ENCODE measurements at places on chromosomes 7 and 10.

DNA sequence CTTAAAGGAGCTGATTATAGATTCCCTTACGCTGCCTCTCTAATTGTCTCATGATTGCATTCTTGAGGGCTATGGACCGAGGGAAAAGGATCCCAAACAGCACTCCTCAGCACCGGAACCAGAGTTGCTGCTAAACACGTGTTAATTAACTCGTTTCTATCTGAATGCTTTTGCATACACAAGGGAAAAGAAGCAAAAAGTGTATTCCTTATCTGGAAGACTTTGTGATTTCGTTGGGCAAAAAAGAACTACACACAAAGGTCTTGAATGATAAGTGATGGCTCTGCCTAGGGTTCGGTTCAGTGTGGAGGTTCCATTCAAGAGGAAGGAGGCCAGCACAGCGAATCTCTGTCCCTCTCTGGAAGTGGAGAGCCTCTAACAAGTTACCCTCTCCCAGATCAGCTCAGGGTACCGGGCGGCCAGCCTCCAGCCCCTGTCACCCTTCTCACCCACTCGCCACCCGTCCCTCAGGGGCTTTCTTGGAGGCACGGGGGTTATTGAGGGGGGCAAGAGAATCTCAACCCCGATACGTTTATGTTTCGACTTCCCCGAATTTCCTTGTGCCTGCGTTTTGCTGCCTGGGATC is 515 bp upstream of the SLC4A2 start:
- peak; percentile 33 for DNase-seq

DNA sequence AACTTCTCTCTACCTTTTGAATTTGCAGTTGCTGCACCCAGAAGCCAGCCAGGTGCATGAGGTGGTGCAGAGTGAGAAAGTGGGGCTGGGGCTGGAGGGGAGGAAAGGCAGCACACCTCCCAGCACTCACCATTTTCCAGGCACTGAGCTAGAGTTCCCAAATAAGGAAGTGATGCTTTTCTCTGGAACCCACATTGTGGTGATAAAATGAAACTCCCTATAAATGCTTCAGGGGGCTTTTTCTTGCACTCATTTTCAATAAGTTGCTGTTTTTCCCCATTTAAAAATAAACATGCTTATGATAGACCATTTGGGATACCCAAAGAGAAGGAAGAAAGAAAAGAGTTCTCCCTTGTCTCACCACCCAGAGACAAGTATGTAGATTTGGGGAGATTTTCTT is 42.8 kb upstream of the TNS3 start:
- DNase-seq = no peak

DNA sequence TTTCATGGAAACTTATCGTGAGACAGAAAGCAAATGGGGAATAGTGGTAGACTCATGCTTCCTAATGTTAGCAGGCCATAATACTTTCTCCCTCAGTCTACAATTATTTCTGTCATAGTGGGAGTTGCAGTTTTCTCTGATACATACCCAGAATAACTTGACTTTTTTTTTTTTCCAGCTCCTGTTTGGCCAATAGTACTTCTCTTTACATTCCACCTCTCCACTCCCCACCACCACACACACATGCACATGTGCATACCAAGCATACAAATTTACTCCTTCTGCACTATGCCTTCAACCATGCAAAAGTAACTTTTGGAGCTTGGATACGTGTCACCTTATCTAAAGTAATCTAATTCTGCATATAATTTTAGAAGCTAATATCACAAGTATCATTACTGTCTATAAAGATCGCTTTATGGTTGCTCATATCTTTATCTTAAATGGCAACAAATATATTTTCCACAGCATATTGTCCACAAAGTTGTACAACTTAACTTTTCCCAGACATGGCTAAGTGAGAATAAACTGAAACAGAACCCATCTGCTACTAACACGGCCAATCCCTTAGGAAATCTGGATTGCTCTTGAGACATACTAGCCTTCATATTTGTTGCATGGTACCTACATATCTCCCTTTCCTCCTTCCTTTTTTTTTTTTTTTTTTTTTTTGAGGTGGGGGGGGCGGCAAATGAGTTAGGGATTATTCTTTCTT is 49.0 kb downstream of the TES start:
- DNase-seq = no peak

- DNase-seq = peak; percentile 25
Measured at GRCh38 chr7:137961200-137962177, 40.4 kb downstream of the CREB3L2 start.

GRCh38 chr7:7923818-7924217 is 44.8 kb upstream of the GLCCI1 start:
- no peak for DNase-seq

- DNase-seq = no peak
Measured at GRCh38 chr7:14432924-14433323, 443.5 kb upstream of the ETV1 start.

DNA sequence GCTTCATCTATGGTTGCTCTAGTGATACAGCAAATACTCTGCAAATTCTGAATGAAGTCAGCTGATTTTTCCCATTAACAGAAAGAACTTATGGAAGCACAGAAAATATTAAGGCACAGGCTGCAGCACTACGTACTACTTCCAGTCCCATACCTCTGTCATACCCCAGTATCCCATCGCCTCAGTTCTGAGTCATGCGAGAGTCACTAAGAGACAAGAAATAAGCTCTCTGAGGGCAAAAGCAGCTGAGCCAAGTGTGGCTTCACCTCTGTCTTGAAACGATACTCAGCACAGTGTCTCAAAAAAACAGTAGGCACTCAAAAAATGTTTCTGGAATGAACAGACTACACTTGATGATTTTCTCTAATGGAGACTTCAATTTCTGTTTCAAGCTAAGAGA is 48.2 kb downstream of the EZH2 start:
- DNase-seq = no peak

- DNase-seq = no peak
Measured at GRCh38 chr10:117074621-117075020, 63.4 kb downstream of the VAX1 start.

DNA sequence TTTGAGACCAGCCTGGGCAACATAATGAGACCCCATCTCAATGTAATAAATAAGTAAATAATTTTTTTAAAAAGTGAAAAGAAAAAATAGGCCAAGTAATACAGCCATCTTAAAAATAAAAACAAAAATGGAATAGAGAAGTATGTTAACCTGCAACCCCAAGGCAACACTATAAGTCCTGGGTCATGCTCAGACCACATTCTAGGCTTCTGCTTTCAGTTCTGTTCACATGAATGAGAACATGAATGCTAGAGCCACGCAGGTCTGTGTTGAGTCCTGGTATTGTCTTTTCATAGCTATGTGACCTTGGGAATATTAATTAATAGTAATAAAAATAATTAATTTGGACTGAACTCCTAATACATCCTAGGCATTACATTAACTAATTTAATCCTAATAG is 284.0 kb downstream of the AUTS2 start:
- DNase-seq = no peak

DNA sequence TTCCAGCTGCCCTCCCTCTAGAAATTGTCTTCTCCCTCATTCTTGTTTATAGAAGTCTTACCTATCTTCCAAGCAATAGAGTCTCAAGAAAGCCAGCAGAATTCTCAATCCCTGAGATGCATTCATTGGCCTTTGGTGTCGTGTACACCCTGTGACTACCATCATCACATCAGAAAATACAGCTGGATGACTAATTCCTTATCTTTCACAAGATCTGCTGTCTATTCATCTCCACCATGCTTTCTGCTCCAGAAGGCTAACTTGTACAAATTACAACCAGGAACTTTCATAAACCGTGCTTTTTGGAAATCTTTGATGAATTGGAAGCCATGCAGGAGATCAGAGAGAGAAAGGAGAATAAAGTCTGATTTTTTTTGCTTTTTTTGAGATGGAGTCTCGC is 1062.9 kb upstream of the GHITM start:
- DNase-seq = no peak

- no peak for DNase-seq
Measured at GRCh38 chr7:25893436-25893835, 258.6 kb upstream of the NFE2L3 start.

DNA sequence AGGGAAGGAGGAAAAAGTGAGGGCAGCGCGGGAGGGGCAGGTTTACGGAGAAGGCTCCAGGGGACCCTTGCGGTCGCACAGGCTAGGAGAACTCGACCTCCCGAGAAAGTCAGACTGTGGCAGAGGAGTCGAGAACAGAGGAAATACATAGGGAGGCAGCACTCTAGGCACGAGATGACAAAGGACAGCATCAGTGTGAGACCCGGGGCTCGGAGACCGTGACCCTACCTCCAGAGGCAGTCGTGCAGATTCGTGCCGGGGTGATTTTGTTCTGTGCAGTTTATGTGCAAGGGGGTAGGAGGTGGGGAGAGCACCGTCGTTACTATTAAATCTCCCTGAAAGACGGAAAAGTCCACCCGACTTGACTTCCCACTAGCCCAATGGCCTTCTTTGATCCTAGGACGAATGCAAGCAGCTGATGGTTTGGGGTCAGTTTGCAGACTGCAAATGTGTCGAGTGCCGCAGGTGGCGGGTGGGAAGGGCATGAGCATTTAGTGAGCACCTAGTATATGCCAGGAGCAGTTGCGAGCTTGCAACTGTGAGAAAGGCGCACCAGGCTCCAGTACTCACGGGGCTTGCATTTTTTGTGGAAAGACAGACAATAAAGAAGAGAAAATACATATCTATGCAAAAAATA is 674 bp upstream of the OSBPL3 start:
- DNase-seq = peak; percentile 56

- DNase-seq = no peak
Measured at GRCh38 chr7:98398567-98399372, 2.1 kb downstream of the BAIAP2L1 start.

DNA sequence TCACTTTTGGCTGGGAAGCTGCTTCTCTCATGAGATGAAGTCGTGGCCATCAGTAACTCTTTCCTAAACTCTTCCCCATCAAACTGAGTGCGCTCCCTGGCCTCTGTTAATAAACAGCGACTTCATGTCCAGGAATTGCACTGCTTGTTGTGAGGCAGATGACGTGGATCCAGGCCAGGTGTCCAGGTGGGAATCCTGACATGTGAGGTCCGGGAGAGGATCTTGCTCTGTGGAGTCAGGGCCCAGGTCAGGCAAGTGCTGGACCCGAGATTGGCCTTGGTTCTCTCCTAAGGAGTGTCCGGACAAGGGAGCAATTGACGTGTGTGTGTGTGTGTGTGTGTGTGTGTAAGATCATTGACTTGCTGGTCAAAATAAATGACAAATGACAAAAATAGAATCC is 362.7 kb downstream of the GLRX3 start:
- DNase-seq = no peak

DNA sequence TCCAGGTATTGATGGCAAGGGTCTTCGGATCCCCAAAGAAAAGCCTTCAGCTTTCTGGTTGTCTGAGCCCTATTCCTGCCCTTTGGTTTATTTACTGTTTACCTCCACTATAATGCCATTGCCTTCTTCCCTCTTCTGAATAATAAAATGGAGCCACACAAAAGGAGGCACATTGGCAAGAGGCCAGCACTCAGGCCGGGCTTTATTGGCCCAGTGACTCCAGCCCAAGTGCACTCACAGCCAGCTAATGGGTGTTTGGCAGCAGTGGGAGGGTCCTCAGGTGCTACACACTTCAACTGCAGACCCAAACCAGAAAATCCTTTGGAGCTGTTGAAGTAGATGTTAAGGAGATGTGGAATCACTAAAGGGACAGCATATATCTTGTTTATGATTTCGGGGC is 336.0 kb downstream of the PLXNA4 start:
- DNase-seq = no peak

DNA sequence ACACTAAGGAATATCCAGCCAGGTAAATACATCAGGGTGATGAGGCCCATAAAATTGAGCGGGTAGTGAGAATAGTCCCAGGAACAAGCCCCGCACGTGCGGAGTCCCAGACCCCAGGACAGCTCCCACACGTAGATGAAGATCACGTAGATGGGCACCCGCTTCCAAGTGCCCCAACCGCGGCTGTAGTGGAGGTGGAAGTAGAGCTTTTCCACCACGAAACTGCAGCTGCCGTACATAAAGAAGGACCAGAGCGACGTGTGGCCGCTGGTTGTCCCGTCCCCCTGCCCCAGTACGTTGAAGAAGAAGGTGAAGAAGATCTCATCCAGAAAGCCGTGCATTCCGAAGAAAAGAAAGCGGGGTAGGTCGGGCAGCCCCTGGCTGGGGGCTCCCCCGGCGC is 948 bp downstream of the TMEM229A start:
- no peak for DNase-seq

DNA sequence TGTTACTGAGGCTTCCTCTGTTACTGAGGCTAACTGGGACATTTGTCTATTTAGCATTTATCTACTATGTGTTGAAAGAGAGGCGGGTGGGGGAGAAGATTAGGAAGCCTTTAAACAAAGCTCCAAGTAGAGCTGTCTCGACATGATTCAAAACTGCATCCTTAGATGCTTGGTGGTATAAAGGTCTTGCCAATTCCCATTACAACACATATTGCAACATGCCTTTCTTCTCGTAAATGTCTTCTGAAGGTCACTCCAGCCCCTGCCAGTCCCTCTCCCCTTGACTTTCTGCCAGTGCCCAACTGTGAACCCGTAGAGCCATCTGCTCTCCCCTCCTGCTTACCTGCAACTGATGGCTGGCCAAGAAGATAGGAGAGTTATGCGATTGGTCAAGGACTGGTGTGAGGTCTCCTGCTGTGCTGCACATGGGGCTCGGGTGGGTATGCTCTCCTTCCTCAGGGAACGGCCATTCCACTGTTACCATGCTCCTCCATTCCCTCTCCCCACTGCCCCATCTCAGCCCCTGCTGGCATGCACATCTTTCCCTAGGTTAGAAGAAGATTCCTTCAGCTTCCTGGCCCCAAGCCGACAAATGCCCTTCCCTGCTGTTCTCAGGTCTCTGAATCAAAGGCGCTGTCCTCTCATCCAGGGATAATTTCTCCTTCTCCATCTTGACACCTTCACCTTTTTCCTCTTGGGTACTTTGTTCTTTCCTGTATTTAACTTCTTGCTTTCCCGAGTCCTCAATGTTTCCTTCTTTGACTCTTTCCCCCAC is 43.6 kb upstream of the ZNF32 start:
- no peak for DNase-seq

GRCh38 chr10:82251222-82251906 is 376.4 kb downstream of the NRG3 start:
- DNase-seq = no peak

DNA sequence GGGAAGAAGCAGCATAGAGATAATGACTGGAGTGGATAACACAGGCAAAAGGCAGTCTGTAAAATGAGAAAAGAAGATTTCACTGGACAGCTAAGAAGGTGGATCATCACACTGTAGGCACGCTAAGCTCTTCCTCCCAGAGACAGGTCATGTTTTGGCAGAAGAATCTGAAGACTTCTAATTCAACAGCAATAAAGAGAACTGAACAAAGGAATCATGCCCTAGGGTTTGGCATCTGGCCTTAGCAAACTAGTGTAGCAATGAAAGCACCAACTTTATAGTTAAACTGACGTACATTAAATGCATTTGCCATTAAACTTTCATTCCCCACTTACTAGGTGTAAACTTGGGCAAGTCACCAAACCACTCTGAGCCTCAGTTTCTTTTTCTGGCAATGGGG is 84.4 kb upstream of the SEM1 start:
- DNase-seq = no peak

GRCh38 chr7:7576344-7576743 is 9.7 kb downstream of the MIOS start:
- DNase-seq = no peak

GRCh38 chr7:3103614-3104398 is 60.1 kb upstream of the CARD11 start:
- no peak for DNase-seq
